ENCODE measurements at places on chromosomes 7 and 10. TPM values are rescaled to one million over a fixed set of nuclear protein-coding genes. Genes with fewer than 3 reads are reported as not detected.

Gene TNRC18
- 34.8 TPM for total RNA-seq

Gene ZNF485
- total RNA-seq, result 1.8 TPM

- DNase-seq, result no peak
These were observed 1.8 kb downstream of the GNG11 start for GRCh38 chr7:93923296-93923695.

GRCh38 chr7:41451826-41452225 is 251.1 kb downstream of the INHBA start:
- no peak for DNase-seq

GRCh38 chr10:29163746-29164145 is 125.1 kb upstream of the LYZL1 start:
- DNase-seq, result no peak
